Memory B cell (primary cell): ENCODE measurements at places on chromosomes 5 and 9.

GRCh38 chr9:134690946-134691694 lies 49.5 kb downstream of the COL5A1 start:
- H3K27ac ChIP-seq: no peak overlapping the region
- no peak for DNase-seq
- no peak overlapping the region for H3K4me3 ChIP-seq
- H3K4me1 ChIP-seq: no peaks in the 10 kb centered on the region

GRCh38 chr5:151023651-151024050 lies 3.3 kb downstream of the GPX3 start:
- H3K4me3 ChIP-seq: no peak overlapping the region
- no peaks in the 10 kb centered on the region for H3K27me3 ChIP-seq
- peak overlapping the region; percentile 48 for H3K27ac ChIP-seq

DNA sequence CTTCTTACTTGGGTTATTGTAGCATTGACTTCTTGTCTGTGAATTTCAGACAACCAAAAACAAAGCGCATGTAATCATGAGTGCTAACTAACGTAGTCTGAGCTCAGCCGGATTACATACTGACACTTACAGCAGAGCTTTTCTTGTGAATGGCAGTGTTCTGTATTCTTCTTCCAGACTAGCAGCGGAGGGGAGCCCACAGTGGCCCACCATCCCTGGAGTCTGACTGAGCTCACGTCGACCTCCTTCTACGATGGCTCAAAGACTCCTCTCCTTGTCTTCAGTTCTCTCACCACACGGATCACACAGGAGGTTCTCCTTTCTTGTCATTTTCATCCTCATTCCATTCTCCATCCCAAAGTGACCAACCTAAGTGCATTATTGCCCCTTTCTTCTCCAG lies 211.4 kb downstream of the CHSY3 start:
- H3K4me3 ChIP-seq: no peak overlapping the region
- H3K27me3 ChIP-seq: peaks cover 2% of the 10 kb centered on the region
- no peak overlapping the region for H3K27ac ChIP-seq
- no peaks in the 10 kb centered on the region for H3K4me1 ChIP-seq

DNA sequence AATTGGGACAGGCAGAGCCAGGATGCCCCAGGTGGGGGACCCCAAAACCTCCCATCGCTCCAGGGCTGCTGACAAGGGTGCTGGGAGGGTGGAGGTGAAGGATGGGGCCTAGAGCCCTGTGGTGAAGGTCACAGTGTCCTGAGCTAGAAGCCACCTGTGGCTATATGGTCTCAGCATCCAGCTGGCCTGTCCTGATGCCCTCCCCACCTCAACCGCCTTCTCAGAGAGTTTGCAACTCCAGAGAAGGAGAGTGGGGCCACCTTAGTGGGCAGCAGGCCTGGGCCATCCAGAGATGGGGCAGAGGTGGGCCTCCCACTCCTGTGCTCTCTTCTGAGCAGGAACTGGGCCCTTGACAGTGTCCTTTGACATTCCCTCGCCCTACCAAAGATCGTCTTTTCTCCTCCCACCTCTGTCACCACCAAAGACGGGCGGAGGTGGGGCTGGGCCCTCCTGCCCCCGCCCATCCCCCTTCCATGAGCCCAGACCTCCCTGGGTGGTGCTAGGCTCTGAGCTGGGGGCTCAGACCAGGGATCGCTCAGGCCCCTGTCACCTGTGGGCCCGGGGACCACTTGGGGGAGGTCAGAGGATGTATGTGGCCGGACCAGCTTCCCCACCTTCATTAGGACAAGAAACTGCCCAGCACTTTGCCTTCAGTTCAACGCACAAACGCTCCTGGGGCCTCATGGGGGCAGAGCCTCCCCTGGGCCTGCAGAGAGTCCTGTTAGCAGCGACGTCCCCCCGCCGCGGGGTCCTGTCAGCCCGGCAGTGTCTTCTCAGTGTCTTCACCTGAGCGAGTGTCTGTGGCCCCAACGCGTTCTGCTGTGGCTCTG lies 10.0 kb upstream of the DOLPP1 start:
- no peaks in the 10 kb centered on the region for H3K27me3 ChIP-seq
- H3K4me1 ChIP-seq: peaks cover 11% of the 10 kb centered on the region
- H3K27ac ChIP-seq: no peak overlapping the region
- no peak for DNase-seq
- no peaks in the 10 kb centered on the region for H3K36me3 ChIP-seq

DNA sequence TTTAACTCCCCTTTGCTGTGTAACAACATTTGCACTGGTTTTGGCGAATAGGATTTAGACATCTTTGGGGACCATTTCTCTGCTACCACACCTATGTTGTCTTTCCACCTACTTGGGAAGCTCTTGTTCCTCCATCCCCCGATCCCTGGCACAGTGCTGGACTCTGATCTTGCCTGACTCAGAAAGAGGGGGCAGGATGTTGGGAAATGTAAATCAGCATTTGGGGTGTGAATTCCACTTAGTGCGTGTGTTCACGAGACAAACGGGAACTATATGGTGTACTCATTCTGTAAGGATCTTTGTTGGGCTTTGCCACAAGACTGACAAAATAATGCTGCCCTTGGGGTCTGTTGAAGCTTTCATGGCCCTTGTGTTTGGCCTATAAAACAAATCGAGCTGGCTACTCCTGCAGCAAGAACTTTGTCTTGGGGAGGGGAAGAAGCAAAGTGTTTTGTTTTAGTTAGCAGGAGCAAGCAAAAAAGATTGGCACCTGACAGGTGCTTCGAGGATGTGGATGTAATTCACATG lies 18.5 kb downstream of the TMEM268 start:
- no peak overlapping the region for H3K27ac ChIP-seq
- peaks cover 1% of the 10 kb centered on the region for H3K4me1 ChIP-seq
- no peaks in the 10 kb centered on the region for H3K27me3 ChIP-seq
- no peak for DNase-seq
- H3K4me3 ChIP-seq: no peak overlapping the region

DNA sequence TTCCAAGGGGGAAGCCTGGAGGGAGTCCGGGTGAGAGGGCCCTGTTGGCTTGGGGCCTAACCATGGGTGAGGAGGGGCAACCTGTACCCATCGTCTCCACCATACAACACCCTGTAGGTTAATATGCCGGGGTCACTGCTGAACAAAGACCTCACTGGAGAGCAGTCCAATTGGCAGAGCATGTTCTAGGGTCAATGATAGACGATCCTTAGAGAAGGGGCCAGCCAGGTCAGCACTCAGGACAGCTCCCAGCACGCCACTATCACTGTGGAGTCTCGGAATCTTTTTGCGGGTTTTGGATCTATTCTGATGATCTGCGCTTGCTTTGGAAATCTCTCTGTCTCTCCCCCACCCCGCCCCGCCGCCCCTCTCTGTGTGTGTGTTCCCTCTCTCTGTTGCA lies 218.4 kb upstream of the MVB12B start:
- H3K27me3 ChIP-seq: peaks cover 15% of the 10 kb centered on the region
- no peak for DNase-seq
- no peak overlapping the region for H3K4me3 ChIP-seq
